Upper lobe of right lung (tissue), 1 donor: ENCODE measurements at places on chromosomes 12 and 14.

DNA sequence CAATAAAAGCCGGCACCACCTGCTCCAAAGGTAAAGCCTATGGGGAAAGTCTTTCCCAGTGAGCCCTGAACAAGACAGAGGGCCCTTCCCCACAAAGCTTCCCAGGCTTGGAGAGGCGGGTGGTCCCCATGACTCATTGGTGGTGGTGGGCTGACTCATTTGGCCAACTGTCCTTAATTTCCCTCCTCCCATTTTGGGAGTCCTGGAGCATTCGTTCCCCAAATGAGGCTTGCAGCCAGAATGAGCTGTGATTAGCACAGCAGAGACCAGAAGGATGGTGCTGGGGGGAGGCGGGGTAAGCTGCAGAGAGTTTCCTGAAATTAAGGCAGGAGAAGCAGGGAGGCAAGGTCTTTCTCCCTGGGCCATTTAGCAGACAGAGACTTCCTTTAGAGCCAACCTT lies 241.7 kb downstream of the DPF3 start:
- no peak overlapping the region for H3K27ac ChIP-seq
- DNase-seq: no peak
- no peaks in the 10 kb centered on the region for H3K36me3 ChIP-seq
- H3K27me3 ChIP-seq: no peaks in the 10 kb centered on the region
- H3K4me3 ChIP-seq: no peak overlapping the region
- H3K4me1 ChIP-seq: no peaks in the 10 kb centered on the region

GRCh38 chr14:54807428-54807827 lies 95.2 kb downstream of the GCH1 start:
- peaks cover 6% of the 10 kb centered on the region for H3K4me1 ChIP-seq
- no peaks in the 10 kb centered on the region for H3K27me3 ChIP-seq
- no peaks in the 10 kb centered on the region for H3K36me3 ChIP-seq
- H3K4me3 ChIP-seq: no peak overlapping the region
- no peak overlapping the region for H3K27ac ChIP-seq

- H3K27me3 ChIP-seq: no peaks in the 10 kb centered on the region
- no peaks in the 10 kb centered on the region for H3K36me3 ChIP-seq
- no peak for DNase-seq
- H3K4me3 ChIP-seq: no peak overlapping the region
- H3K27ac ChIP-seq: no peak overlapping the region
These were observed 51.8 kb upstream of the FBRSL1 start for GRCh38 chr12:132437943-132438700.

DNA sequence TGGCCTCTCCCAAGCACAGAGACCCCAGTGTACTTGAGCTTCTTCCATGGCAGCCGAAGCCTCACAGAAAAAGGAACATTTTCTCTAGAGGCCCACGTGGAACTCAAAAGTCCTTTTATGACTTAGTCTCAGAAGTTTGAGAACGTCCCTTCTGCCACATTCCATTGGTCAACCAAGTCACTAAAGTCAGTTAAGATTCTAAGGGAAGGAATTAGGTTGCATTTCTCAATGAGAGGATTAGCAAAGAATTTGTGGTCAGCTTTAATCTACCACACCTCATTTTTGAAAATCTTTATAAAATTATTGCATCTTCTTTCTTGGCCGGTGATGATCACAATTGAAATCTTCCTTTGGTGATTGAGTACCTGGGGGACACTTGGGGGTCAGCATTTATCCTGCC lies 279.9 kb upstream of the TBX3 start:
- no peaks in the 10 kb centered on the region for H3K4me1 ChIP-seq
- no peaks in the 10 kb centered on the region for H3K27me3 ChIP-seq
- no peak overlapping the region for H3K27ac ChIP-seq
- H3K36me3 ChIP-seq: no peaks in the 10 kb centered on the region

DNA sequence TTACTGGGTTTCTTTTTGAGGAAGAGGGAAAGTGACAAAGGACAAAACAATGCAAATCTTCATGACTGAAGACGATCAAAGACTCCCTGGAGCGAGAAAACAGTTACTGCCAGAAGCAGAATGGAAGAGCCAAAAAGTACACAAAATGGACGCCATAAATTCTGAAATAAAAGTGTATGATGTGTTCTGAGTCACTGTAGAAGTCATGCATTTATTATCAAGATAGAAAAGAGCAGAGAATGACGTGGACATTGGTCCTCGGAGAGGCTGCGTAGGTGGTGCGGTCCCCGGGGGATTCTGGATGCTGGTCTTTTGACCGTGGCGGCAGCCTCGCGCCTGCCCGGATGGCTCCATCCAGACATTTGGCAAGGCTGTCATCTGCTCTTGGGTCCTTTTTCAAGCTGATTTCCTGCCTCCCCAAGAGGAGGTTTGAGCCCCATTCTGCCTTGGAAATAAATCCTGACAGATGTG lies 52.8 kb downstream of the C14orf132 start:
- no peak overlapping the region for H3K27ac ChIP-seq
- H3K36me3 ChIP-seq: peaks cover 8% of the 10 kb centered on the region
- no peak overlapping the region for H3K4me3 ChIP-seq
- no peak for DNase-seq
- no peaks in the 10 kb centered on the region for H3K27me3 ChIP-seq
- H3K4me1 ChIP-seq: no peaks in the 10 kb centered on the region
